Stimulated activated naive CD4-positive, alpha-beta T cell (primary cell): ENCODE measurements at places on chromosomes 4 and X.
A peak's percentile ranks its signal among the peaks of the same experiment; 100 is the strongest.

DNA sequence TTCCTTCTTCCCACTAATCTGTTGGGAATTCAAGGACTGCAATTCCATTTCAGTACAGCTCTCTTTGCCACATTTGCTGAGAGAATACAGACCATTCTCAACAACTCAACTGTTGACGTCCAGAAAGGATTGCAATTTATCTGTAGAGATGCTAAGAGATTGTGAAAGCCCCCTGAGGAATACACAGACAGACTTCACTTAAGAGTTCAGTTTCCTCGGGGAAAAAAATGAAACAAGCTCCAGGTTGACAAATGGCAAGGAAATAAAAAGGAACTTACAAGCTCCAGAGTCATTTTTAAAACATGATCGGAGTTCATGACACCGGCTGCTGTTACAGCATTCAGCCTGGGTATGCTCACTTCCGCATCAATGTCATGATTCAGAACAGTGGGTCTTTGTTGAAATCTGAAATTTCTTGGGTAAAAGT lies 13.8 kb downstream of the TLR10 start:
- no peak for DNase-seq

DNA sequence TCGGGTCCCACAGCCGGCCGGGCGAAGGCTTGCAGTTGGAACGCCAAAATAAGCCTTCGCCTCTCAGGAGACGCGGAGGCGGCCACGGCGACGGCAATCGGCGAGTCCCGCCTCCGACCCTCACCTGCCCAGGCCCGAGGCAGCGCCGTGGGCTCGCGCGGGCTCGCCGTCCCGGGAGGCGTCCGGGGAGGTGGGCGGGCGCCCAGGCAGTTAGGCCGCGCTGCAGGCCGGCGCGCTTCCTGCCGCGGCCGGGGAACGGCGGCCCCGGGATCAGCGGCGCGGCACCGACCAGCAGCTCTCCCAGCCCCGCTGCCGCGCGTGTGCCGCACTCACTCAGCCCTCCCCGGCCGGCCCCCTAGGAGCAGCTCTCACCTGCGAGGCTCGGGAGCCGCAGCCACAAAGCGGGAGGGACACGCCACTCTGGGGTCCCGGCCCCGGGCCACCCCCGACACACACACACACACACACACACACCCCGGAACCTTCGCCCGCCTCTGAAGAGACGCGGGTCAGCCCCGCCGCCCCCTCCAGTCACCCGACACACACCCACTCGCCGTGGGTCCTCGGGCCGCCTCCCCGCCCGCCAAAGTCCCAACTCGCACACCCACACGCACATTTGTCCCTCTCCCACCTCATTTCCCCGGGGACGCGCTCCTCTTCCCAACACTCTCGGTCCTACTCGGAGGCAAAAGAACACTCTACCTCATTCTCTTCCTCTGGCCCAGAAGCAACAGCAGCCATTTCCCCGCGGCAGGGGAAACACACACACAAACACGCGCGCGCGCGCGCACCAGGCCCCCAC lies at the start of gene CNOT6L:
Gene CNOT6L, minus strand, starts transcription at position 767 of the 802 bp plus-strand sequence. Its CDS starts 60 bp downstream, at position 707.
- DNase-seq = peak; percentile 85

- DNase-seq = no peak
Measured at GRCh38 chr4:184476695-184477094, 2.3 kb upstream of the IRF2 start.

DNA sequence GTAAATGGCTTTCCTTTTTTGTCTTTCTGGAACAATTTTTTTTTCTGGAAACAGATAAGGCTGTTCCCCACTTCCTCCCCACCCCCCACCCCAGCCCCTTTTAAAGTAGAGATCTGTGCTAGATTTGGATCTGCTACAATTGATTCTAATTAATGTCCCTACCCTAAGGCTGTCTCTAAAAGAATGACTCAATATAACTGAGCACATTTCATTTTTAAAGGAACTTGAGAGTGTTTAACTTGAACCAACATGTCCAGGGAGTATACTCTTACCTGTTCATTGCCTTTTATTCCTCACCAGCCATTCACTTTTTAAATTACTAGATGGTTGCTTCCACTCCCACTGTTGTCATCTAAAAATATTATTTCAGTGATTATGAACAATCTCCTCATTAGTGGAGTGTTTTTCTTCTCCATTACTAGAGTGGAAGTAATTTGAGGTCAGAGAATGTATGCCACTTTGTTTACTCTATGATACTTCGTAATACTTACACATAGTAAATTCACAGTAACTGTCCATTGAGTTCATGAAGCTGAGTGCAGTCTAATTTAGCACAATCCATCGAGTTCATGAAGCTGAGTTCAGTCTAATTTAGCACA lies 14.1 kb upstream of the CNOT6L start:
- DNase-seq = no peak

- DNase-seq = no peak
Measured at GRCh38 chr4:7094916-7095315, 27.1 kb upstream of the GRPEL1 start.

DNA sequence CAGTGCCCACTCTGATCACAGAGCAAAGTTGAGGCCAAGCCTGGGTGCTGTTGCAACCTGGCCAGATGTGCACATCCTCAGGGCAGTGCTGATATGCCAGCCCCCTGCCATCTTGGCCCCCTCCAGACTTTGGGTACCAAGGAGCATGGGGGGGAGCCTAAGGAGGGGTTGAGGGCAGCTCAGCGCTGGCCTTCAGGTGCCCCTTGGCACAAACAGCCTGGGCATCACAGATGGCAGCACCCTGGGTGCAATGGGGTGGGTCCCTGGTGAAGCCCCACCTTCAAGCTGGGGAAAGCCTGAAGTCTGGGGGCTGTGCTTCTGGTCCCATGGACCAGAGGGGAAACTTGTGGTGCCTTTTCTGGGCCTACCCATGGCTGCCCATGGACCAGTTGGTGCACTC lies 163.0 kb downstream of the FAM47A start:
- no peak for DNase-seq

GRCh38 chrX:149992918-149993317 lies 54.6 kb upstream of the EOLA2 start:
- DNase-seq = no peak

DNA sequence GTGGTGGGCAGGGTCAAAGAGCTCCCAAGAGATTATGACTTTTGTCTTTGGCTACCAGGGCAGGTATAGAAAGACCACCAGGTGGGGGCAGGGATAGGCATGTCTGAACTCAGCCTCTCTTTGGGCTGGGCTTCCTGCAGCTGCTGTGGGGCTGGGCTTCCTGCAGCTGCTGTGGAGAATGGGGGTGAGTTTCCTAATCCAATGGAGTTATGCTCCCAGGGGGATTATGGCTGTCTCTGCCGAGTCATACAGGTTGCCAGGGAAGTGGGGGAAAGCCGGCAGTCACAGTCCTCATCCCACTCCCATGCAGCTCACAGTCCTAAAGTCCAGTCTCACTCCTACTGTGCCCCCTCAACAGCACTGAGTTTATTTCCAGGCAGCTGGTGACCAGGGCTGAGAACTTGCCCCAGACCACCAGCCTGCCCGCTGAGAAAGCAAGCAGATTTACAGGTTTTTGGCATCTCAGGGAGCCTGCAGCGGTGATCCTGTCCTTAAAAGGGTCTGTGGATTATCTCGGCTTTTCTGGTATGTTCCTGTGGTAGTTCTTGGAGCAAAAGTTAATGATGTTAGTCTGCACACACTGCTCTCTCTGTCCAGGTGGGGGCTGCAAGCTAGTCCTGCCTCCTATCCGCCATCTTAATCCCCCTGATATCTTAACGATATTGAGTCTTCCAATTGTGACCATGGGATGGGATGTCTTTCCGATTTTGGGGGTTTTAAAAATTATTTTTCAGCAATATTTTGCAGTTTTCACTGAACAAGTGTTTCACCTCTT lies 133.4 kb downstream of the RTL9 start:
- DNase-seq = no peak

DNA sequence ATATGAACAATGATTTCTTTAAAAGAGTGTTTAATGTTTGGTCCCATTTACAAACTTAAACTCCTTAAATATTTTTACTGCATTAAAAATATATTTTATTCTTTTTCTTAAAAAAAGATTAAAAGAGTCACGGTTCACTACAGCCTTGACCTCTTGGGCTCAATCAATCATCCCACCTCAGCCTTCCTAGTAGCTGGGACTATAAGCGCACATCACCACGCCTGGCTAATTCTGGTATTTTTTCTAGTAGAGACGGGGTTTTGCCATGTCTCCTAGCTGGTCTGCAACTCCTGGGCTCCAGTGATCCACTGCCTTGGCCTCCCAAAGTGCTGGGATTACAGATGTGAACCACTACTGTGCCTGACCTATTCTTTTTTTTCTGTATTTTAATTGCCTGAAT lies 104.7 kb upstream of the TLR2 start:
- no peak for DNase-seq

DNA sequence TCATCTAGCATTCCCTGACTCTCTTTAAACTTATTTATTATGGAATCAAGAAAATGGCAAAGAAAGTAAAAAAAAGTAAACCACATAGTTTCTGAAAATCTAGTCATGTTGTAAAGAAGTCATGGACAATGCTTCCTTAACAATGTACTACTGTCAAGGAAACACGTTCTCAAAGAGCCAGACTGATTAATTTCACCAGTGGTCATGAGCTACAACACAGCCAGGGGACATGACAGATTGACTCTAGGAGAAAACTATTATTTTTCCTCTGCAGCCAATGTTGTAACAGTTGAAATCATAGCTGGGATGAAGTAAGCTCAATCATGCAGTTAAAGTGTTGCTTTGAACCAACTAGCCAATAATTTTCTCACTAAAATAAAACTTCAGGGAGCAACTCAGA lies 109.2 kb downstream of the MAPK10 start:
- no peak for DNase-seq

DNA sequence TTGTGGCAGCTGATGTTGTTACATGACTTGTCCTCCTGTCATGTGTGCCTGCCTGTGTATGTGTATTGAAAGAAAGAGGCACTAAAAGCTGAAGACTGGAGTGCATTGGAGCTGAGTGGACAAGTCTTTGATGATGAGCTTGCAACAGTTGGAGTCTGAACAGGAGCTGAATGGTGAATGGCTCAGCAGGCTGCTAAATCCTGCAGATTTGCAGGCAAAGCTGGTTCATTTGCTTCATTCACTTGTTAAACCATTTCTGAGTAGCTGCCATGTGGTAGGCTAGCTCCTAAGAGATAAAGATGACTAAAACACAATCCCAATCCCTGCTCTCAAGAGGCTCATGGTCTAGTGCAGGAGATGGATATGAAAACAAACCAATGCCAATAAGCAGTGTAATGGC lies 217.3 kb downstream of the CHRDL1 start:
- no peak for DNase-seq

GRCh38 chr4:184599492-184600135 lies 49.6 kb downstream of the CASP3 start:
- no peak for DNase-seq

GRCh38 chr4:87220094-87220822 lies at the start of gene KLHL8:
Gene KLHL8 (minus strand): TSS chr4:87220618. CDS start chr4:87195539, 25,079 bp downstream.
- DNase-seq = peak; percentile 75

DNA sequence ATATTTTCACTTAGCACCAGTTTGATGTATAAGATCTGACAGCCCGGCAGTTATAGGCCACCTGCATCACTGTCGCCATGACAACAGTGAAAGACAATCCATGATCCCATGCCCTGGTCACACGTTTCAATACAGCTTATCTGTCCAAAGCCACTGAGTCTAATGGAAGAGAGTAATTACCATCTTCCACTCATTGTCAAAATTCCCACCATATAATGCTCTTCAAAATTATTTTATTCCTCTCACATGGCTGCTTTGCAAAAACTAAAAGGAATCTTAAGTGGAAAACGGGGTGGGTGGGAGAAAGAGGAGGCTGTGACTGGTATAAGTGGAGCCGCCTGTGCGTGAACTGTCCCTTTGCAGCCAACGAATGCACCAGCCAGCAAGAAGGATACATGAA lies 44.2 kb downstream of the MAML3 start:
- no peak for DNase-seq
